ENCODE measurements at places on chromosomes 12 and 14.

DNA sequence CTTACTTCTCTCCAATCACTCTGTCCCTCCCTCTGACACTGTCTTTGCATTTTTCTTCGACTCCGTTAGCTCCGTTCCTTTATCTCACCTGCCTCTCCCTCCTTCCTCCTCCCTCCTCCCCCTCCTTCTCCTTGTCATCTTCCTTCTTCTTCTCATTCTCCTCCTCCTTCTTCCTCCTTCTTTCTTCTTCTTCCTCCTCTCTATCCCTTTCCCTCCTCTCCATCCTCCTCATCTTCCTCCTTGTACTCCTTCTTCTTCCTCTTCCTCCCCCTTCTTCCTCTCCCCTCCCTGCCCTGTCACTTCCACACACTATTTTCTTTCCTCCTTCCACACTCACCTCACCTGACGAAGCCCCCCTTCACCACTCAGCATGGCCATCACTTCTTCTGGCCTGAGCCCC is 53.0 kb downstream of the HSPB8 start:
- DNase-seq = no peak

- DNase-seq = no peak
These were observed 22.7 kb upstream of the SRGAP1 start for GRCh38 chr12:63821781-63822251.

- no peak for DNase-seq
These were observed 886.7 kb downstream of the NRXN3 start for GRCh38 chr14:79056879-79057278.

DNA sequence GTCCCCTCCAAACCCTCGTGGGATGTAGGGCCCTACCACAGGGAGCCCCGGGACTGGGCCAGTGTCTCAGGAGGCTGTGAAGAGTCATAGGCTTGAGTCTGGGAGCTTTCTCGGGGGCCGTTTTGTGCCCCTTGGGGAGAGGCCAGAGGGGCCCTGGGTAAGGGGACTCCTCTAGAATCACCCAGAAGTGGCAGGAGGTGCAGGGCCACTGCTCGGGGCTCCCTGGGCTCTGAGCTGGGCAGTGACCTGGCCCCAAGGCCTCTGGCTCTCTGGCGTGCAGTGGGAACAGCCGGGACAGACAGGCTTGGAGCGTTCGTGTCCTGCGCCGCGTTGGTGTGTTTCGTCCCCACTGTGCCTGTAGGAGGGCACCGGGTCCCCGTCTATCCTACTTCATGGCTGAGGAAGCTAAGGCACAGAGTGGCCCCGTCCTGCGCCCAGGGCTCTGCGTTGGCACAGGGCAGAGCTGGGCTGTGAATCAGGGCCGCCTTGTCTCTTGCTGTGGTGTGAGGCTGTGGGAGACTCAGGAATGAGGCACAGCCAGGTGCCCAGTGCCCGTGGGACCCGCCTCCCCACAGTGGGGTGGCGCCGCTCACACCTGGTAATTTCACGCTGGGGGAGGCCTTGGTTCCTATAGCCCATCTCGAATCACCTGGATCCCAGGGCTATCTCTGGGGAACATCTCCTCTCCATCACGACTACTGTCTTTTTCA is 23.8 kb upstream of the KIF26A start:
- DNase-seq = no peak

- DNase-seq = no peak
These were observed 24.0 kb downstream of the FAM222A start for GRCh38 chr12:109737631-109738030.
